ENCODE measurements at places on chromosomes 12 and 14.

- no peak for DNase-seq
These were observed 8.8 kb downstream of the NID2 start for GRCh38 chr14:52060080-52060479.

- DNase-seq = no peak
These were observed 25.4 kb upstream of the YY1 start for GRCh38 chr14:100213587-100213955.

DNA sequence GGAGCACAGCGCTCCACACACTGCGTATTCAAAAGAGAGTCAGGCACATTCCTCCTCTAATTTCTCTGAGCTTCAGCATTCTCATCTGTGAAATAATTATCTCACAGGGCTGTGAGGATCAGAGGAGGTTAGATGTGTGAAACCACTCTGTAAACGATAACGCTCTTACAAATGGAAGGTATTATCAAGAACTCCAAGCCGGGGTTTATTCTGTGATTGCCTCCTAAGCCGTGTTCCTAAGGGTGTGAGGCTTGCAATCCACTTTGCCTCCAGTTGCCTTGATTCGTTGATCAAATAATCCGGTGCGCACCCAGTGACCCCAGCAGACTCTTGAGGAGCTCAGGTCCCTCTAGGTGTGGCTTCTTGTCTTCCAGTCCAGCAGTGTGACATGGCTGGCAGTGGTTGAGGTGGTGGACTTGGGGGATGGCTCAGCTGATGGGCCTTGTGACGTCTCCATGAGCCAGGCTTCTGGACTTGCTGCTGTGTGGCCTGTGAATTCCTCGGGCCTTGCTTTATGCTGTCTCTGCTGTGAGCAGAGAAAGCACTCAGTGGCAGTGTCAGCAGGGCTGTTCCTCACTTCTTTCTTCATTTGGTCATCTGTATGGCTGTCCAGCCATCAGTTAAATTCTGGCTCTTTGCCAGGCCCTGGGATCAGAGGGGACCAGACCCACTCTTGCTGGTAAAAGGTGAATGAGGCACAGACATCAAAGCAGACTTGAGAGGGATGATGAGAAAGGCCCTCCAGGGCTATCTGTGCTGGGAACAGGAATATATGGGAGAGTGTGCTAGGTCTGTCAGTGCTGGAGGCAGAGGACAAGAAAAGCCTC lies 71.0 kb downstream of the SLC25A47 start:
- no peak for DNase-seq

- DNase-seq = no peak
These were observed 523.0 kb upstream of the FOXG1 start for GRCh38 chr14:28243600-28243999.

- DNase-seq = no peak
These were observed 265.6 kb upstream of the GARIN6 start for GRCh38 chr12:99381992-99382391.

GRCh38 chr14:102493096-102493495 lies 16.5 kb downstream of the ANKRD9 start:
- DNase-seq = no peak

DNA sequence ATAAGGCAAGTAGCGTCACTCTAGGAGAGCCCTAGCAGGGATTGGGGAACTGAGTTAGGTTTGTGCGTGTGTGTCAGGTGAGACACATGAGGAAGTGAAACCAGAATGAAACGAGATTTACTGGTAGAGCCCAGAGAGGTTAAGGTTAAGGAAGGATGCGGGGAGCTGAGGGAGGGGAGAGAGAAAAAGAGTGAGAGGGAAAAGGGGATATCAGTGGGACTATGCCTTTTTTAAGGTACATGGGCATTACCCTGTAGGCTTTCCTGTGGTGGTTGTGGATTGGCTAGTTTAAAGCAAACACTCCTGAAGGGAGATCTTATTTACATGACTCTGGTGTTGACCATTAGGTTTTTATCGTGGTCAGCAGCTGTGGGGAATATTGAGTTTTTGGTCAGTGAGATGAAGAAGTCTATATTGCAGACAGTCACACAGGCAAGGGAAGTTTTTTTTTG lies 13.9 kb downstream of the ZDHHC17 start:
- DNase-seq = no peak

DNA sequence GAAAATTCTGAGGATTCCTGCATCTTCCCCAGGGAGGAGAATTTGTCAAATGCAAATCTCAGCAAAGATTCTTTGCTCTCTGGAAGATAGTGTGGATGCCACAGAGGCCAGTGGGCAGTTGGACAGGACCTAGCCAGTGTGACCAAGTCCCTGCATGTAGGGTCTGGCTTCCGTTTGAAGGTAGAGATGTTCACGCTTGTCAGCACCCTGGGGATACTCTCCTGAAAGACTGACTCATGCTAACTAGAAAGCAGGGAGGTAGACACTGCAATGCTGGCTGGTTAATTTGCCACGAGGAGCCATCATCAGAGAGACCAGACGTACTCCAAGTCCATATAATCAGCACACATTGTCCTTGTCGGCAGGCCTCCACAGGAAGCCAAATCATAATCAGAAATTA lies 130.1 kb downstream of the SAMD4A start:
- no peak for DNase-seq

- DNase-seq = no peak
These were observed 20.9 kb downstream of the NR1H4 start for GRCh38 chr12:100494538-100494937.

GRCh38 chr14:72479461-72479931 lies 414.4 kb downstream of the DPF3 start:
- no peak for DNase-seq

- no peak for DNase-seq
These were observed 465.0 kb downstream of the AACS start for GRCh38 chr12:125530201-125530600.

GRCh38 chr12:59240048-59240447 lies 319.7 kb upstream of the LRIG3 start:
- DNase-seq = no peak

- no peak for DNase-seq
These were observed 31.9 kb downstream of the FGFR1OP2 start for GRCh38 chr12:26970136-26970535.

GRCh38 chr12:92110083-92110640 lies 35.5 kb downstream of the BTG1 start:
- DNase-seq = no peak

DNA sequence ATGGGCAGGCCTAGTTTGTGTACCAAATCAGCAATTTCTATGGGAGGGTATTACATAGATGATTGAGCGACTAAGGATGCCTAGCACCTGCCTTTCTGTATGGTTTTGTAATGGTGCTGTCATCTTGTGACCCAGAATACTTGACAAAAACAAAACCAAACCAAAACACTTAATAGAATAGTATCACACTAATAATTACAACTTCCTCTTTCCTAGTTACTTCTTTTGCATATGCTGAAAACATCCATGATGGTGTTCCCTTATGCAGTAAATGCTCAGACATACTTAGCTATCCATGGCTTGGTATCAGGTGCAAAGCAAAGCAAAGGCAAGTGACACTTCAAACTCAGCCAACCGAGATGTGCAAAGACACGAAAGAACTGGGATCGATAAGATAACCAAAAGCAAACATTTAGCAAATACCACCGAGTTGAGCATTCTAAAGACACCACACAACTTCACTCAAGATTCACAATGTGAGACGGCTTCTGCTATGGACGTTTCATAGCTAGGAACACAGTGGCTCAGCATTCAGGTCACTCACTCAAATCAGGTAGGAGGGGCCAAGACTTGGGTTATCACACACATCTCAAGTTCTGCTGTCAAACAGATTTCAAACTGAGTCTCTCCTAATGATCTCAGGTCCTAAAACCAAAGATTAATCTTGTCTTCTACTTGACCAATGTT lies 24.3 kb downstream of the PPP1CC start:
- DNase-seq = no peak

DNA sequence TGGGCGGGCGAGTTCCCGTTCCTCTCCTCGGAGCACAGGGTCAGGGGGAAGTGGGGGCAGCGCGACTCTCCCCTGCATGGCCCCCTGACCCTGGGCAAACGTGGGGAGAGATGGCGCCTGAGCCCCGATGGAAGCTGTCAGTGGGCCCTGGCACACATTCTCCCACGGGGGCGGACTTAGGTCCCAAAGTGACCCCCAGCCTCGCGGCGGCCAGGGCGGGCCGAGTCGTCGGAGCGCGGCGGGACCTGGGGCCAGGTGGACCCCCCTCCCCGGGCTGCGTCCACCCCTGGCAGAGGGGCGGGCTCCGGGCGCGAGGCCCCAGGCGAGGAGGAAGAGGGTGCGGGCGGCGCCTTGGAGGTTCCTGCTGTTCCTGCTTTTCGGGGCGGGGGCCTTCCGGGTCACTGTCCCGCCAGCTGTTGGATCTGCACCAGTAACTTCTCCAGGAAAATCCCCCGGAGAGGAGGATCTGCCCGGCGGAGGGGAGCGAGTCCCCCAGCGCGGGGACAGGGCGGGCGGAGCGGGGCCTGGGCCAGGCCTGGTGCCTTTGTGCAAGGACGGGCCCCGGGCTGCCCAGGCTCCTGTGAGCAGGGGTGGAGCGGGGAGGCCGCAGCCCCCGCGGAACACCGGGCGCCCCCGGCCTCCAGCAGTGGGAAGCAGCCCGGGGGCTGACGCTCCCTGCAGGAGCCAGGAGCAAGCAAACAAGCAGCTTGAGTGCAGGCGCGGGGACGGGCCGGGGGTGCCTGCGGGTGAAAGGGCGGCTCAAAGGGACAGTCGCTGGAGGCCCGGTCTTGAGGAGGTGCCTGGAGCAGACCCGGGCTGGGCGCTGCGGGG lies 15.3 kb downstream of the TNFAIP2 start:
- no peak for DNase-seq

DNA sequence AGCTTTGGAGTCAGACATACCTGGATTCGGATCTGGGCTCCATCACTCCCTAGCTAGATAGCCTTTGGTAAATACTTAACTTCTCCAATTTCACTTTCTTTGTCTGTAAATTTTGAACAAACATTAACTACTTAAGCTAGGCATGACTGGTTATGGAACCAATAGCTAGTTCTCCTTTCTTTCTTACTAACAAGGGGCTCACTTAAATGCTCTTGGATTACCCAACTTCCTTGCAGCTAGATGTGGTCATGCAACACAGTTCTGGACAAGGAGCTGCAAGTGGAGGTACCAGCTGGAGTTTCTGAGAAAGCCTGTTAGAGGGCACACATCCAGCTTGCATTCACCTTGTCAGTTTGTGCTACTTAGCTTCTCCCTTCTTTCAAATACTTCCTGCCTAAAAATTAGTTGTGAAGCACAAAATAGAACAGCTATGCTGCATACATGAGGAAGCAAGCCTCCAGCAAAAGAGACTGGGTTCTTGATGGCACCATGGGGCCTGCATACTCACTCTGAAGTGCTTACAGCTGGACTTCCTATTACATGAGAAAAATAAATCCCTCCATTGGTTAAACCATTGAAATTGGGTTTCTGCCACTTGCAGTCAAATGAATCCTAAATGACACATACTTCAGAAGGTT lies 210.1 kb upstream of the EEA1 start:
- no peak for DNase-seq

GRCh38 chr14:103519837-103520212 lies 2.8 kb downstream of the CKB start:
- DNase-seq = no peak

DNA sequence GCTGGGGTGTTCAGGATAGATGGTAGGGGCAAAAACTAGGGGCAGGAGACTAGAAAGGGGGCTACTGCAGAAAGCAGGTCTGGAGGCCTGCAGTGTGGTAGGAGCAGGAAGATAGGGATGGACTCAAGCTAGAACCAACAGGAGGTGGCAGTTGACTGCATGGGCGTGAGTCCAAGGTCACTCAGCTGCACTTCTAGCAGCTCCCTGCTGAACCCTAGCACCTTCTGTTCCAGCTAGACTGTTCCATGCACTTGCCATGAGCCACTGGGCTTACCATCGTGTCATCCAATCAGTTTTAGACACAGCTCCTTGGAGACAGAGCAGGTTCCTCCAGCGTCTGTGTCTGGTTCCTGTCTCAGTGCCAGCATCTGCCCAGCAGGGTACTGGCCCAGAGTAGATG lies 11.3 kb upstream of the KRT8 start:
- no peak for DNase-seq

DNA sequence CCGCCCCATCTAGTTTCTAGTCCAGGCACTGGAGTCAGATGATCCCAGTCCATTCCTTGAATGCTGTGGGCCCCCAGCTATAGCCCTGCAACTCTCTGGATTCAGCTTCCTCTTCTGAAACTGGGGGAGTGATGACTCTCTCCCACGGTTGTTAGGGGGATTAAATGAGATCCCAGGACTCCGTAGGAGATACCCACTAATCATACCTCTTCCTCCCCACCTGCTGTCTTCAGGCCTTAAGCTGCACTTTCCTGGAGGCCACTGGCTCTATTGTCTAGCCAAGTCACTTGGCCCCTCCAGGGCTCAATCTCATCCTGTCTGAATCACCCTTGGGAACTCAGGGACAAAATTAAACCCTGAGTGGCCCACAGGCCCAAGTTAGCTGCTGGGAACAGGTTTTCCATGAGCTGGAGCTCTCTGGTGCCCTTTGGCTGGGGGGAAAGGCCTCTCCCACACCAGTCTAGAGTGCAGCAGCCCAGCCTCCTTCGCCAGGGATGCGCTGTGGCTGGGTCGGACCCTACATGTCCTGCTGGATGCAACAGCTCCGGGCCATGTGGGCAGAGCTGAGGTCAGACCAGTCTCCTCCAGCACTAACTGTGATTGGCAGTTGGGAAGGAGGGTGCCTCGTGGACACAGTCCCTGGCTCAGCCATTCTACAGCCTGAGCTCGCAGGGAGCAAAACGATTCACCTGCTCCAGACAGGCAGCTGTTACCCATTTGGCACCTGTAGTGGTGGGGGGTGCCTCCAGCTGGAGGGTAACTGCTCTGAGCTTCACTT lies 6.0 kb upstream of the ASB2 start:
- no peak for DNase-seq

GRCh38 chr12:132904718-132905328 lies 17.4 kb upstream of the CHFR start:
- DNase-seq = peak; percentile 82

- no peak for DNase-seq
These were observed 22.9 kb upstream of the BCDIN3D start for GRCh38 chr12:49865782-49866135.

- peak; percentile 63 for DNase-seq
These were observed 21.4 kb upstream of the CLEC2D start for GRCh38 chr12:9647825-9648700.

DNA sequence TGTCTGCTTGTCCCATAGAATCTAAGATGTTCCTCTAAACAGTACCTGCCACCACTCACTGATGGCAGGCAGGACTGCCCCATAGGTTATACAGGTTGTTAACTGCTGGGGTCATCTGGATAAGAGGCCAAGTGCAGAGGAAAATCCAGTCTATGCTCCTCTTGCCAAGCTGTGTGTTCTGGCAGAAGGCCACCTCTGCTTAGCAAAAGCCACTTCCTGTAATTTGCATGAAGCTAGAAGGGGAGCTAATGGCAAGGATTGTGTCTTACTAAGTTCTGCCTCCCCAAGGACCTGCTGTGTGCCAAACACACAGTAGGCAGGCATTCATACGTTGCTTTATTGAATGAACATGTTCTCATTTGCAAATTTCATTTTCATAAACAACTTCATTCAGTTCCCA lies 445.4 kb downstream of the BCL11B start:
- DNase-seq = no peak

GRCh38 chr14:25431211-25432076 lies 381.5 kb upstream of the STXBP6 start:
- DNase-seq = no peak
